ENCODE measurements at places on chromosomes 5 and 9.

GRCh38 chr5:120446901-120447300 is 17.2 kb upstream of the PRR16 start:
- H3K4me3 ChIP-seq, result no peak overlapping the region
- H3K36me3 ChIP-seq, result no peaks in the 10 kb centered on the region
- no peaks in the 10 kb centered on the region for H3K4me1 ChIP-seq
- no peak for DNase-seq

DNA sequence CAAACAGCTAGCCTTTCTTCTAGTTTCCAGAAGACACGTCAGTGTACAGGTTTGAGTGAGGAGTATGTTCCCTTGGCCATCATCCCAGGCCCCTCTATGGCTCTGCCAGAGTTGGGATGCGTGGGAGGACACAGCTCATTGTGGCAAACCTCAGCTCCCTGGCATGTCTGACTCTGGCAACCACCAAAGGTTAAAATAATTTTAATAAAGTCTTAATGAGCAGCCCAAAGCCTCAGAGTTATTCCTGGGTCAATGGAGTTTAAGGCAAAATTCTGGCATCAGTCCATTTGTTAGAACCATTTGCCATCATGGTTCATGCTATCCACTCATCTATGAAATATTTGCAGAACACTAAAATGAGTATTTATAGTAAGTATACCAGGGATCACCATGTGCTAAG is 79.8 kb upstream of the PAPPA start:
- no peak overlapping the region for H3K27ac ChIP-seq
- no peak for DNase-seq
- H3K36me3 ChIP-seq, result no peaks in the 10 kb centered on the region
- H3K4me1 ChIP-seq, result no peaks in the 10 kb centered on the region

DNA sequence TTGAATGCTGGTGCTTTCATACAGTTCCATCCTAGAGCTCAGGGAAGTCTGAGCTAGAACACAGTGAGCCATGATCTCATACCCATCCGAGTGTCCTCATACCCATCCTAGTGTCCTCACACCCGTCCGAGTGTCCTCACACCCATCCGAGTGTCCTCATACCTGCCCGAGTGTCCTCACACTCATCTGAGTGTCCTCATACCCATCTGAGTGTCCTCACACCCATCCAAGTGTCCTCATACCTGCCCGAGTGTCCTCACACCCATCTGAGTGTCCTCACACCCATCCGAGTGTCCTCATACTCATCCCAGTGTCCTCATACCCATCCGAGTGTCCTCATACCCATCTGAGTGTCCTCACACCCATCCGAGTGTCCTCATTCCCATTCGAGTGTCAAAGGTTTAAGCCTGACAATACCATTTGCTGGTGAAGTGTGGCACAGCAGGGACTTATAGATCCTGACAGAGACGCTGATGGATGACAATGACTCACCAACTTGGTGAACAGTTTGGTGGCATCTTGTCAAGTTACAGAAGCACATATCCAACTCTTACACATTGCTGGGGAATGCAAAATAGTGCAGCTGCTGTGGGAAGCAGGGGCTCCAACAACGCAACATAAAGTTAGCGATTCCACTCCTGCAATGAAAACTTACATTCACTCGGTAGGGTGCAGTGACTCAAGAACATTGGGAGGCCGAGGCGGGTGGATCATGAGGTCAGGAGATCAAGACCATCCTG is 77.0 kb upstream of the COL5A1 start:
- no peak overlapping the region for H3K27ac ChIP-seq
- no peak for DNase-seq
- H3K4me3 ChIP-seq, result no peak overlapping the region
- H3K27me3 ChIP-seq, result no peaks in the 10 kb centered on the region
- H3K36me3 ChIP-seq, result no peaks in the 10 kb centered on the region

DNA sequence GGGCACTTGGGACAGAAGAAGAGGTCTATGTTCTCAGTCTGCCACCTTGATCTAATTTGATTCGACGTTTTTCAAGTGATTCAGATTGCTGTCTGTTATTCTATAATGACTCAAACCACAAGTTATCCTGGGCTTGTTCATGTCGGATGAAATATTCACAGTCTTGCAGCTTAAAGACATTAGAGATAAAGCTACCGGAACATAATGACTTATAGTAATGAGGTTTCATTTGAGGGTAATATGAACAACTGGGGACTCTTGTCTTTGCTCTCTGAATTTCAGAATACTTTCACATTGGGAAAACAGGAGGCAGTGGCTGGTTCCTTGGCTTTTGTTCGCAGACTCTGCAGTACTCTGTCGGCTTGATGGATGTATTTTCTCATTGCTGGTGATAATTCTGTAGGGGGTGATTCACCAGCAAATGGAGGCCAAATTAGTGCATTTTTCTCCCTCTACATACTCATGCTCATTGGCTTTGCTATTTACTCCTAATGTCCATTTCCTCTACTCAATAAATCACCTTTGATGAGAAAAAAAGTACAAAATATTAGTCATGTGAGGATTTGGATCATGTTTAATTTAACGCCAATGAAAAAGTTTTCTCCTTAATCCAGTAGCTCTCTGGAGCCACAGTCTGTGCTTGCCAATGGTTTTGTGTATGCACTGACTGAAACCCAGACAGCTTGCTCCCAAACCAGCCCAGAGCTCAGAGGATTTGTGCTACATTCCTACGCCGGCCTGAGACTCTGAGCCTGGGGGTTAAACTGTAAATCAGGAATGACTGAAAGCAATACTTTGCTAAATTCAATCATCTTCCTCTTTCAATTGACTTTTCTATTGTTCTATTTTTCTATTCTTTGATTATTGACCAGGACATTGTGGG is 154.7 kb upstream of the ANKH start:
- H3K36me3 ChIP-seq, result no peaks in the 10 kb centered on the region
- no peak overlapping the region for H3K27ac ChIP-seq
- H3K4me1 ChIP-seq, result no peaks in the 10 kb centered on the region
- DNase-seq, result no peak

DNA sequence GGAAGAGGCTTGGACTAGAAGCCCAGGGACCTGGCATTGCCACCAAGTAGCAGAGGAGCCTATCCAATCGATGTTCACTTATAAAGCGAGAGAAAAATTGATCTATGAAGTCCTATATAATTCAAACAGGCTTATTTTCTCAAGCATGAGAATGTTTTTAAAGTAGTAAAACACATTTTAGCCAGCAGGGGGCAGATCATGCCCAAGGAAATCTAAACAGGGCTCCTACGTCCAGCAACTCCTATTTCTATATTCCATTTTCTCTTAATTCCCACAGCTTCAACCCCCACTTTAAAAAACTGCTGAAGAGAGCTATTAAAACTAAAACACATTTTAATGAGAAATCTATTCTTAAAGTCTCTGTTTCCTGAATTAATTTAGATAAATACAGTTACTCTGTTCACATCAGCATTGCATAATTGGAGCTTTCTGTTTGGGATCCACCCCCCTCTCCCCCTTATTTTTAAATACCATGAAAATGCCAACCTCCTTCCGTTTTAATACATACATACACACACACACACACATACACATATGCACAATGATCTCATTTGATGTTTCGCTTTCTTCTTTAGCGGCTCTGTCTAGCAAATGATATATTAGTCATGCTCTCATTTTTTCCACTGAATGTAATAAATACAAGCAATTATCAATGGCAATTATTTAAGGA is 144.9 kb downstream of the MYO10 start:
- peaks cover 1% of the 10 kb centered on the region for H3K4me1 ChIP-seq
- peaks cover 3% of the 10 kb centered on the region for H3K27me3 ChIP-seq
- no peaks in the 10 kb centered on the region for H3K36me3 ChIP-seq
- no peak overlapping the region for H3K27ac ChIP-seq

- H3K36me3 ChIP-seq, result no peaks in the 10 kb centered on the region
- no peak overlapping the region for H3K27ac ChIP-seq
- no peak overlapping the region for H3K4me3 ChIP-seq
- no peaks in the 10 kb centered on the region for H3K4me1 ChIP-seq
- no peaks in the 10 kb centered on the region for H3K27me3 ChIP-seq
- DNase-seq, result no peak
Observed at GRCh38 chr5:6201631-6202030, 176.7 kb downstream of the MED10 start.

DNA sequence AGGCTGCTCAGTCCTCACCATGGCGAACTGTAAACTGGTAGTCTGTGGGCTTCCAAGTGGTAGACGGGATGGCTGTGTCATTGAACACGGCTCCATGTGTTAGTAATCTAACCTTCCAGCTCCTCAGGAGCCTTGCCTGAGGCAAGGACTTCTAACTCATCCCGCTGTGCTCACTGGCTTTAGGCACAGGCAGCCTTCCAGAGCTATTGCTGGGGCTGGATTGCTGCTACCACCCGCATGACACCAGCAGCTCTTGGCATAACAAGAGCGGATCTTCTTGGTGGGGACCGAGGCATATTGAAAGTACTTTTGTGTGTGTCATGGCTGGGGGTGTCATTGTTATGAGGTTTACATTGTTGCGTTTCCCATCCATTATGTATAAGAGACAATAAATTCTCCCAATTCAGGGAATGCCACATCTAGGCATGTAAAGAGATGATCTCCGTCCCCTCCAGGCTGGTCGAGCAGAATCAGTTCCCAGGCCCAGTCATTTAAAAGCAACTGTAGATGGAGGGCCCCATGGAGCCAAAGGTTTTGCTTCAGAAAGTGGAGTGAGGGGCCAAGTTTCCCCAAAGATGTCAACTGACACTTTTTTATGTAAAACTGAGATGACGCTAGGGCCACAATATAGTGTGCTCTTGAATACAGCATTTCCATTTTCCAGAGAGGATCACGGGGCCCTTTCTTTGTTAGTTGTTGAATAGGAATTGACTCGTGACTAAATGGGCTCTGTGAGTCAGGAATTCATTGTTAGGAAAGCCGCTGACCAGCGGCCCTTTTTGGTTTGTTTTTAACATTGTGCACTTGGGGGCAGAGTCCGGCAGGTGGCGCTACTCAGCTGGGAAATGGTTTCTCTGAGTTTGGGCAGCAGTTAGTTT is 759.5 kb downstream of the TAF11L14 start:
- H3K27me3 ChIP-seq, result no peaks in the 10 kb centered on the region
- no peaks in the 10 kb centered on the region for H3K36me3 ChIP-seq
- H3K27ac ChIP-seq, result no peak overlapping the region
- H3K4me1 ChIP-seq, result no peaks in the 10 kb centered on the region
- DNase-seq, result peak; percentile 16
- H3K4me3 ChIP-seq, result no peak overlapping the region

DNA sequence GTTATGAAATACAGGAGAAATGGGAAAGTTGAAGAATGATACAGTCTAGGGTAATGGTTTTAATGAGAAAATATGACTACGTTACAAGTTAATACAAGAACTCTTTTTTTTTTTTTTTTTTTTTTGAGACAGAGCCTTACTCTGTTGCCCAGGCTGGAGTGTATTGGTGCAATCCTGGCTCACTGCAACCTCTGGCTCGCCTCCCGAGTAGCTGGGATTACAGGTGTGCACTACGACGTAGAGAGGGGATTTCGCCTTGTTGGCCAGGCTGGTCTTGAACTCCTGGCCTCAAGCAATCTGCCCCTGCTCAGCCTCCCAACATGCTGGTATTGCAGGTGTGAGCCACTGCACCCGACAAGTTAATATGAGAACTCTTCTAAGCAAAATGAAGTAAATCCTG is 77.1 kb upstream of the SELENOP start:
- no peak overlapping the region for H3K27ac ChIP-seq
- no peaks in the 10 kb centered on the region for H3K4me1 ChIP-seq
- no peaks in the 10 kb centered on the region for H3K36me3 ChIP-seq

- H3K27me3 ChIP-seq, result peaks cover 31% of the 10 kb centered on the region
- H3K4me1 ChIP-seq, result peaks cover 5% of the 10 kb centered on the region
- H3K36me3 ChIP-seq, result peaks cover 2% of the 10 kb centered on the region
- no peak overlapping the region for H3K4me3 ChIP-seq
- no peak overlapping the region for H3K27ac ChIP-seq
- peak; percentile 53 for DNase-seq
Observed at GRCh38 chr5:140145818-140146522, 20.2 kb downstream of the IGIP start.

GRCh38 chr5:62649476-62650113 is 71.0 kb downstream of the LRRC70 start:
- no peak overlapping the region for H3K4me3 ChIP-seq
- H3K36me3 ChIP-seq, result peaks cover under 1% of the 10 kb centered on the region
- DNase-seq, result no peak
- H3K27ac ChIP-seq, result no peak overlapping the region

- no peak overlapping the region for H3K27ac ChIP-seq
- H3K4me3 ChIP-seq, result no peak overlapping the region
- H3K27me3 ChIP-seq, result no peaks in the 10 kb centered on the region
- DNase-seq, result no peak
- no peaks in the 10 kb centered on the region for H3K36me3 ChIP-seq
- no peaks in the 10 kb centered on the region for H3K4me1 ChIP-seq
Observed at GRCh38 chr9:87233431-87233830, 264.2 kb upstream of the DAPK1 start.
